ENCODE measurements at places on chromosomes 11 and 22.

- DNase-seq = no peak
Measured at GRCh38 chr11:3153291-3153861, 11.7 kb downstream of the OSBPL5 start.

DNA sequence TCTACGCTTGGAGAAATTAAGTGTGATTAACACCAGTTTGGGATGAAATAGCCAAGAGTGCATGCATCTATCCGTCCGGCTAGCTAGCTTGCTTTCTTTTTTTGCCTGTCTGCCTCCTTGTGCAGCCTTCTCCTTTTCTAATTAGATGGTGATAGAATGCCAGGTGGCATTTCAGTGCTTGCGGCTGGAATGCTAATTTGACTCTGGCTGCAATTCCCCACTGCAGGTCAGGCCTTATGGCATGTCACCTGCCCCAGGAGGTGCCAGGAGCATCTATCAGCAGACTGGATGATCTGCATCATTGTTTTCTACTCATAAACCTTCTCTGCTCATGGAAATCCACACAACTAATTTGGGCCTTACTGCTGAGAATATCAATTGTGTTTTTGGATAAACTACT is 51.1 kb upstream of the CABP7 start:
- no peak for DNase-seq

GRCh38 chr11:77109236-77110019 is 6.8 kb downstream of the OMP start:
- DNase-seq = peak; percentile 56

GRCh38 chr11:124801014-124801413 is 808 bp upstream of the MSANTD2 start:
- DNase-seq = no peak

DNA sequence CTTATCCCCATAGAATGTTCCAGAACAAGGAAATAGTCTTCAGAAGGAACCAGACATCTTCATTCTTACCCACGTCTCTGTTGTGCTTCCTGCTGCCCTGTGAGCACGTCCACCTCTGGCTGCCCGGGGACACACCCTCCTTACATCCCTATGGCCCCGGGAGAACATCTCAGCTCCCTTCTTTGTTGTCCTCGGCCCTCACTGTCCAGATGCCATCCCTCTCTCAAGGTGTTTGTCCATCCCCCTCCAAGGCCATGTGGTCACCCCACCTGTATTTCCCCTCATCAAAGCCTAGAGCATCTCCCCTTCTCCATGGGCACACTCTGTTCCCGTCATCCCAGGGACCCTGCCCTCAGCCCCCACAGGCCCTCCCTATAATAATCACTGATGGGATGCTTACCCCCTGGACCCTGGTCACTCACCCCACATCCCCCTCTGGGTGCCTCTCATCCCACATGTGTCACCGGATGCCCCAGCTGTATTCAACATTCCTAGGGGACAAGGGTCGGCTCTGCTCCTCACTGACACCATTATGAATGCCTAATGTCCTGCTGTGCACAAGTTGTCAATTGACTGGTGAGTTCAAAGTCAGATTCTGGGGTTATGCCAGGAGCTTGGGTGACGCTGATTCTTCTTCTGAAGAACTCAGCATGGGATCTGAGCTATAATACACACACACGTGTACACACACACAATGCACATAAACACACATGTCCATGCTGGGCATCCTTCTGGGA is 28.8 kb downstream of the IGLL5 start:
- DNase-seq = no peak

GRCh38 chr11:1532606-1533341 is 39.3 kb downstream of the DUSP8 start:
- no peak for DNase-seq

DNA sequence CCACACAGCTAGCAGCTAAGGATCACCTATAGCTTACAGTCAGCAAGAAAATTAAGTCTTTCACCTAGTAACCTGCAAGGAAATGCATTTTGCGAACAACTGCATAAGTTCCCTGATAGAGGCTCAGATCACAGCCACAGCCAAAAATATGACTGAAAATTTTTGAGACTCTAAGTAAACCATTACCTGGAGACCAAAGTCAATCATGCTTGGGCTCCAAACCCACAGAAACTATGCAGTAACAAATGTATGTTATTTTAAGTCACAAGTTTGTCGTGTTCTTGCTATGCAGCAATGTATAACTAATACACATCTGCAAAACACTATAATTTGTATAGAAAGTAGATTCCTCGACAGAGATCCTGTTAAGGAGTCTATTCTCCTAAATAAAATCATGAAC is 1025.7 kb upstream of the RAG2 start:
- DNase-seq = no peak
